ENCODE measurements at places on chromosomes 5 and 9.

DNA sequence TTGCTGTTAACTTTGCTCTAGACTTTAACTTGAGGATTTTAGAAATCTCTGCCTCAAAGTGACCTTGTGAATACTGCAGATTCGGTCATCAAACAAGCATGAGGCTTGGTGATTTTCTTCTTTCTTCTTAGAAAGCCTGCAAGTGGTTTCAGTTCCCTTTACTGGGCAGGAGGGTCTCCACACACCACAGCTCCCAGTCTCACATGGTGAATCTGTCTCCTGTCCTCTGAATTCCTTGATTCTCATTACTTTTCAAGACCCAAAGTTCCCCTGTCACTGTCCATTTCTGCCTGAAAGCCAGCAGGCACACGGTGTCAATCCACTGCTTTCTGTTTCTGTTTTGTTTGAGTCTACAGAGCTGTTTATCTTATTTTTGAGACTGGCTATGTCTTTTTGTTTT, 14.1 kb downstream of the HSPB3 start:
- no peaks in the 10 kb centered on the region for H3K36me3 ChIP-seq
- H3K4me3 ChIP-seq: no peak overlapping the region
- no peak for DNase-seq
- H3K27ac ChIP-seq: no peak overlapping the region

GRCh38 chr5:68033961-68034571, 181.5 kb upstream of the PIK3R1 start:
- H3K4me3 ChIP-seq: no peak overlapping the region
- no peaks in the 10 kb centered on the region for H3K36me3 ChIP-seq
- H3K4me1 ChIP-seq: peaks cover 7% of the 10 kb centered on the region
- no peaks in the 10 kb centered on the region for H3K27me3 ChIP-seq
- no peak overlapping the region for H3K27ac ChIP-seq

DNA sequence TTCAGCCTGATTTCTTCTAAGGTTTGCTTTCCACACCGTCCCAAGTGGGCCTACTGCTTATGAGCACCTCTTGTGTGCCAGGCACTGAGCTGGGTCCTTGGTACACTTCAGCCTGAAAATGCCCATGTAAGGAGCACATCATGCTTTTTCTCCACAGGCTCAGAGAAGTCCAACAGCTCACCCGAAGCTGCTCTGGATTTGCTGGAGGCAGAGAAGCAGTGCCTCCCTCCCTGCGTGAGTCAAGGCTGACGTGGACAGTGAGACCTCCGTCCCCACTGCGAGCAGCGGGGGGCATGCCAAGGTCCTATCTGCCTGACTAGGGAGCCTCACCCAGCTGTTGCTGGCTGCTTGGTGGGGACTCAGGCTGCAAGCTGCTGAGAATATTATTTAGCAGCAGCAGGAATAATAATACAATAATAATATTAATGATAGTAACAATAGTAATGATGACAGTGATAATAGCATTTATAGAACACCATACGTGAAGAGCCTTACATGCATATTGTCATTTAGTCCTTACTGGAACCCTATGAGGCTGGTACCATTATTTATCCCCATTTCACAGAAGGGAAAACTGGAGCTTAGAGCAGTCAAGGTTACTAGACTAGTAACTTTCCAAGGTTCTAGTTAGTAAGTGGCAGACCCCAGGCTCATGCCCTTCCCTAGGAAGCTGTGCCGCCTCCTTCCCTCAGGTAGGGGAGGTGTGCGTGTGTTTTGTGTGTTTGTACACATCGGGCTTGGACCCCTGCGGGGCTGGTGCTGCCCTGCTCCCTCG, 194.8 kb downstream of the HSPA4 start:
- H3K27me3 ChIP-seq: no peaks in the 10 kb centered on the region
- H3K4me3 ChIP-seq: no peak overlapping the region
- H3K36me3 ChIP-seq: no peaks in the 10 kb centered on the region

DNA sequence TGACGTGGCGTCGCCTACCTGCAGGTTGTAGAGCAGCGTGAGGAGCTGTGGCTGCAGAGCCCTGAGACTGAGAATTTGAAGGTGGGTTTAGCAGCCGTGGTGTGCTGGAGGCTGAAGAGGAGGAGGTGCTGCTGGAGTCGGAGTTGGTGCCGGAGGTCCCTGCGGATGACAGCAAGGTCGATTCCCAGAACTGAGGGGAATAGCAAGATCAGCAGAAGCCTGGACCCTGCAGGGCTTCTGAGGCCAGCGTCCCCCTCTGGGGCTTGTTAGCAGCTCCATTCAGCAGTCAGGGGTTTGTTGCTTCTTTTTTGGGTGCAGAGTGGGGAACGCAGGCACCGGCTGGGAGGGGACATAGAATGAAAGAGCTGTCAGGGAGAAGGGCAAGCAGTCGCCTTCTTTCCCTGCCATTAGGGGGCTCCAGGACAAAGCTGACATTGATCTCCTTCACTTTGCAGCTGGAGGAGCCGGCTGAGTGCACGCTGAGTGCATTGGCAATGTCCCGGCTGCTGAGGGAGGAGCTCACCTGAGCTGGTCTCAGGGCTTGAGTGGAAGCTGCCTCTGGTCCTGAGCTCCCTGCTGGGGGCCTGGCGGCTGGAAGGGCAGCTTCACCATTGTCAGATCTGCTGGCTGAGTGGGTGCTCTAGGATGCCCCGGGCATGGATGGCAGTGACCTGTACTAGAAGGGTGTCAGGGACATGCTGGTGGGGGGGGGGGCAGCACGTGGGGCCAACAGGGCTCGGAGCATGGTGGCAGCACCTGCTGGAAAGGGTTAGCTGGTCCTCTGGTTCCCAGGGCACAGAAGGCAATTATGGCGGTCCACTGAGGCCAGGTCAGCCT, 20.8 kb downstream of the OBP2B start:
- H3K4me1 ChIP-seq: no peaks in the 10 kb centered on the region
- H3K4me3 ChIP-seq: no peak overlapping the region
- no peak overlapping the region for H3K27ac ChIP-seq

DNA sequence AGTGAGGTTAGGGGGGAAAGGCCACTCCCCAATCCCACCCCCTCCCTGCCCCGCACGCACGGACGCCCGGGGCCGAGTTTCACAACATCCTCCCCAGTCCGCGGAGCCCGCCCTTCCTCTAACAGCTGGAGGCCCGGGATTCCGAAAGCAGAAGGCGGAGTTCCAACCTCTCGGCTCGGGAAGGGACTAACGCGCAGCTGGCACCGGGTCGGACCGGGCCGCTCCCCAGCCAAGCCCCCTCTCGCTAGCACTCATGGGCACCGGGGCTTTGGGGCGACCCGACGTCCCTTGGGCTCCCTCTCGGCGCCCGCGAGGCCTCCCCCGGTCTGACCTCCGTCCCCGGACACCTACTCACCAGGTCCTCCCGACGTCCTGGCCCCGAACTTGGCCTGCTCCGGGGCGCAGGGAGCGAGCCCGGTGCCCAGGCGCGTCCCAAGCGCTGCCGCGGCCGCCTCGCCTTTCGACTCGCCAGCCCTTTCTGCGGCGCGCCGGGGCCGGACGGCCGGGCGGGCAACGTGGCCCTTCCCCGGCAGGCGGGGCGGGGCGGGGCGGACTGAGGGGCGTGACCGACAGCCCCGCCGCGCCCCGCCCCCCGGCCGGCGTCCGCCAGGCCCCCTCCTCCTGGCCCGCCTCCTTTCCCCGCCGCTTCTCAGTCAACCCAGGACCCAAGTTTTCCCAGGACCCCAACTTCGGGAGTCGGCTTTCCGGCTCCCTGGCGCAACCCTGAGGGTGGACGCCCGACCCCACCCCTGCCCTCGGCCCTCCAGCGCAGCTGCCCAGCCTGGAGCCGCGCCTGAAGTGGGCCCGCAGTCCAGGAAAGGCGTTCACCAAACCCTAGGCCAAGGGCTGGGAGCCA, at the start of gene MGAT1:
MGAT1 (minus strand) TSS at position 482 of the 856 bp plus-strand sequence. CDS start 9,835 bp downstream, outside the sequence.
- H3K27ac ChIP-seq: peak within 1 kb of the TSS; percentile 90
- no peaks in the 10 kb centered on the region for H3K27me3 ChIP-seq
- peaks cover 44% of the 10 kb centered on the region for H3K36me3 ChIP-seq
- H3K4me1 ChIP-seq: peaks cover 64% of the 10 kb centered on the region
- H3K4me3 ChIP-seq: peak within 1 kb of the TSS; percentile 98
- peak; percentile 95 for DNase-seq

DNA sequence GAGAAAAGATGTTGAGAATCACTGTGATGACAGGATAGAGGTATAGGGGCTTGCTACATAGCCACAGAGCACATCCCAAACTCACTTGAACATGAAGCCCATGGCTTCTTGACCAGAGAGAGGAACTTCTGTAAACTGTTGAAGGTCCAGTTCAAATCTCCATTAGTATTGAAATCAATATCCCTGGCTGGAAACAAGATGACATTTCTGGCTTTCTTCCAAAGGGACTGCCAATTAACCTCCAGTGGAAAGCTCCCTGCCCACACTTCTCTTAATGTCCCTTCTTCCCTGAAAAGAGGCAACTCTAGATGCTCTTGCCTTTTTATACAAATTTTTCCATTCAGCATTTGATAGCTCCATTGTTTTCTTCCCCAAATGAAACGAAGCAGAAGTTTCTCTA, 612.1 kb downstream of the EBF1 start:
- no peak overlapping the region for H3K27ac ChIP-seq
- no peak overlapping the region for H3K4me3 ChIP-seq
- no peaks in the 10 kb centered on the region for H3K4me1 ChIP-seq
- H3K27me3 ChIP-seq: no peaks in the 10 kb centered on the region
- no peak for DNase-seq
- H3K36me3 ChIP-seq: no peaks in the 10 kb centered on the region

DNA sequence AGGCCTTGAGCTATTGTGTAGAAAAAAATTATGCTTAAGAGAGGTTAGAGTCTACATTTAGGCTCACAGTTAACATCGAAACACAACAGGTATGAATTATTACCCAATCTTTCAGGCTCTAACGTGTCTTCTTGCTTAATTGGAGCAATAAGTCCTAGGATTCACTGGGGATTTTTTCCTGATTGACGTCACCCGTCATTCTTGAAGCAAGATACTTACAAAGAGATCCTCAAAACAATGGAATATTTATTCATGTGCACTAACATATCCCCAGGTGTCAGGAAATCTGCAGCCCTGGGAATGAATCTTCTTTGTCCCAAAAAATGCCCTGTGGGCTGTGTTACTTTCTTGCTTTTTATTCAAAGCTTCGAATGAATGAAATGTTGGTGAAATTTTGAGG, 413.5 kb downstream of the NFIB start:
- no peaks in the 10 kb centered on the region for H3K27me3 ChIP-seq
- peaks cover 32% of the 10 kb centered on the region for H3K4me1 ChIP-seq
- H3K36me3 ChIP-seq: no peaks in the 10 kb centered on the region
- no peak overlapping the region for H3K4me3 ChIP-seq
- peak overlapping the region; percentile 84 for H3K27ac ChIP-seq
- peak; percentile 49 for DNase-seq

DNA sequence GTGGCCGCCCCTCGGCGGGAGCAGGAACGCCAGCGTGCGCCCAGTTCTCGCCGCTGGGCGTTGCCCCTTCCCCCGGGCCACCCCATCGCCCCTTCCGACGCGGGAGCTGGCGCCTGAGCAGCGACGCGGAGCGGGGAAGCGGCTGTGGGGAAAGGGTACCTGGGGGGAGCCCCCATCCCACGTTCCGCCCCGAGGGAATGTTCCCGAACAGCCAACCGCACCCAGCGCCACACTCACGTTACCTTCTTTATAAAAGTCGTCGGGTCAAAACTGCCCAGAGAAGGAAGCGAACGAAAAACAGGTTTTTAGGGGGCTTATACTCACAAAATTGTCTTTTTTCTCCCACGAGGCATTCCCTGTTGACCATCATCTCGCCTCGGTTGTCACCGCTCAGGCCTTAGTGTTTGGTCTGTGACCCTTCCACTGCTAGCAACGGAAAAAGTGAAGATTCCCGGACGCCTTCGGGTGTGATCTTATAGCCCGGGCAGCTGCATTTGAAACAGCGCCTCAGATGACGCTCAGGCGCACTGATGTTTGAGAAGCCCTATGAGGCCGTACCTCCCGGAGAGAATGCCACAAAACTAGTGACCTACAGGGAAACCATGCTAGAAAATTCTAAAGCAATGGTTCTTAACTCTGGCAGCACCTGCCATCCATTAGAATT, 475 bp upstream of the GOLM1 start:
- H3K27ac ChIP-seq: no peak overlapping the region
- no peaks in the 10 kb centered on the region for H3K36me3 ChIP-seq
- peak overlapping the region; percentile 99 for H3K4me3 ChIP-seq
- no peaks in the 10 kb centered on the region for H3K27me3 ChIP-seq
- peaks cover 11% of the 10 kb centered on the region for H3K4me1 ChIP-seq

GRCh38 chr9:79604921-79605562, 33.3 kb downstream of the TLE4 start:
- no peaks in the 10 kb centered on the region for H3K27me3 ChIP-seq
- no peak overlapping the region for H3K4me3 ChIP-seq
- no peaks in the 10 kb centered on the region for H3K4me1 ChIP-seq
- DNase-seq: no peak
- no peaks in the 10 kb centered on the region for H3K36me3 ChIP-seq

GRCh38 chr5:116719106-116719505, 144.5 kb upstream of the SEMA6A start:
- no peaks in the 10 kb centered on the region for H3K36me3 ChIP-seq
- no peak overlapping the region for H3K4me3 ChIP-seq
- no peak for DNase-seq
- H3K27me3 ChIP-seq: no peaks in the 10 kb centered on the region

GRCh38 chr5:132746954-132747615, at the start of gene CCNI2:
CCNI2 (plus strand) TSS chr5:132747426; CDS start chr5:132747496, 70 bp downstream.
- no peak within 1 kb of the TSS for H3K27ac ChIP-seq
- no peaks in the 10 kb centered on the region for H3K36me3 ChIP-seq
- H3K4me3 ChIP-seq: peak within 1 kb of the TSS; percentile 34
- peaks cover 3% of the 10 kb centered on the region for H3K4me1 ChIP-seq
- DNase-seq: no peak

GRCh38 chr9:135526089-135526729, 5.0 kb downstream of the LCN1 start:
- H3K27ac ChIP-seq: no peak overlapping the region
- no peak for DNase-seq
- H3K4me3 ChIP-seq: no peak overlapping the region
- H3K27me3 ChIP-seq: peaks cover 3% of the 10 kb centered on the region

DNA sequence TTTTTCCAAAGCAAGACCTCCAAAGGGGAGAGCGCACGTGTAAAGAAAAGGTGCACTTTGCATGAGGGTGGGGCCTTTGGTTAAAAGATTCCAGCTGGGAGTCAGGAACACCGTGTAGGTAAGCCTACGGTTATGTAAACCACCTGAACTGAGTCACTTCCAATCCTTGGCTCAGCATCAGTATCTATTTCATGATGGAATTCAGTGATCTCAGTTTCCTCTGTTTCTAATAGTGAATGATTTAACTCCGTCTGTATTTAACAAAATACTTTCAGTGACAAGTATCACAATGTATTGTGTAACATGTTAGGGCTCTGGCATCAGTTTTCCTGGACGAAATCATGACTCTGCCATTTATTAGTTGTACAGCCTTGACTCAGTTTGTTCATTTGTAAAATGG, 1.3 kb upstream of the SVEP1 start:
- H3K36me3 ChIP-seq: no peaks in the 10 kb centered on the region
- H3K27ac ChIP-seq: peak overlapping the region; percentile 65
- H3K4me3 ChIP-seq: no peak overlapping the region
- peak; percentile 49 for DNase-seq

DNA sequence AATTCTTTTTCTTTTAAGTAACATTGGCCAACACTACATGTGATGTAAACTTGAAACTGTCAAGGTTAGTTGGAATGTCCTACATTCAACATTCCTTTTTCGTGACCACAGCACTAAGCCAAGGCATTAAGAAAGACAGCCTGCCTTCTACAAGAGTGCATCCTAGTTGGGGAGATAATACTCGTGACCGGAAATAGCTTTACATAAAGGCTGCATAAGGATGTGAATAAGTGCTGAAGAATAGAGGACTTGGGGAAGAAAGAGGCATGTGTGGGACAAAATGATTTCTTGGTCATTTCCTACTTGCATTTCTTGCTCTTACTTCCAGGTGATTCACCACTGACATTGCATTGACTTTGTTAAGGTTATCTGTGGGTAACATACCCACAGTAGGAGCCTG, 282.0 kb downstream of the DMRT2 start:
- H3K27me3 ChIP-seq: no peaks in the 10 kb centered on the region
- H3K36me3 ChIP-seq: no peaks in the 10 kb centered on the region
- no peak overlapping the region for H3K4me3 ChIP-seq
- DNase-seq: no peak
- no peak overlapping the region for H3K27ac ChIP-seq
- no peaks in the 10 kb centered on the region for H3K4me1 ChIP-seq
